ENCODE measurements at places on chromosomes 7 and 10.

- no peak for DNase-seq
These were observed 390.1 kb downstream of the GATA3 start for GRCh38 chr10:8444630-8445029.

DNA sequence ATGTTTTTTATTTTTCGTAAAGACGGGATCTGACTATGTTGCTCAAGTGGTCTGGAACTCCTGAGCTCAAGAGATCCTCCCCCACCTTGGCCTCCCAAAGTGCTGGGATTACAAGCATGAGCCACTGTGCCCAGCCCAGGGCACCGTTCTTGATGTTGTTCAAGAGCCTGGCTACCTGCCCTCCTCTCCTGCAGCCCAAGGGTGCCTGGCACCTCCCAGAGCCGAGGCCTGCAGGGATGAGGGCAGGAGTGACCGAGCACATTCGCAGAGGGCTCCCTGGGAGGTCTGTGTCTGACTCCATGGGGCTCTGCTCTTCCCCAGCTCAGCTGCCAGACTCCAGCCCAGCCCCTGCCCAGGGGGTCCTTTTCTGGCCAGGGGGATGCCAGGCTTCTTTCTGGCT is 15.4 kb downstream of the SH2B2 start:
- DNase-seq, result no peak

GRCh38 chr7:2087744-2088143 is 145.0 kb downstream of the MAD1L1 start:
- no peak for DNase-seq

DNA sequence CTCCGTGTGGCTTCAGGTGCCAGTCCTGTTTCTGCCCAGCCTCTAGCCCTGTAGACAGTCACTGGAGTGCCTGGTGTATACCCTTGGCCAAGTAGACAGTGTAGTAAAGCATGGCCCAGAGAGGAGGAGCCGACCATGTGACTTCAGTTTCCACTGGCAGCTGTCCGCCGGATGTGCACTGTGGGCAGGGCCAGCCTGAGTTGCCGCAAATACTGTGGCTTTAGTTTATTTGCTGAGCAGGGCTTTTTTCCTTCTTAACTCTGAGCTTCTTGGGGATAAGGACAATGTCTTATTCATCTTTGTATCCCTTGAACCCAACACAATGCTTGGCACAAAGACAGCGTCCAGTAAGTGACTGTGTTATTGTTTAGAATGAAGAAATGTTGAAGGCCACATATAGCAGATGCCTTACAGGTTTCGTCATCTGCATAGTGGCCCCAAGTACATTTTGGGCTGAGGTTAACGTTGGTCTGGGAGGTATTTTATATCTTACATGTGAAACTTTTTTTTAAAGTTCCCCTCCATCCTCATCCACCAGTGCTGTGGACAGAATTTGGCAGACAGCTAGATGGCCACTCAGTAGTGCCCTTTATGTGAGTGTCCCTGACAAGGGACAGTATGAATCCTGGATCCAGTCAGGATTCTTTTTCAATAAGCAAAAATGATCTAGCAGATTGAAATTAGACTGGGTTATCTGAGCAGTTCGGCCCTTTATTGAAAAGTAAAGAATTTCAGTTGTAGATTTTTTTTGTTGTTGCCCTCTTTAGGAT is 40.6 kb downstream of the CYP17A1 start:
- DNase-seq, result peak; percentile 49

- DNase-seq, result no peak
These were observed 2.5 kb downstream of the SAP25 start for GRCh38 chr7:100570954-100571828.

- no peak for DNase-seq
These were observed 5.8 kb upstream of the C1QL3 start for GRCh38 chr10:16527452-16527851.

DNA sequence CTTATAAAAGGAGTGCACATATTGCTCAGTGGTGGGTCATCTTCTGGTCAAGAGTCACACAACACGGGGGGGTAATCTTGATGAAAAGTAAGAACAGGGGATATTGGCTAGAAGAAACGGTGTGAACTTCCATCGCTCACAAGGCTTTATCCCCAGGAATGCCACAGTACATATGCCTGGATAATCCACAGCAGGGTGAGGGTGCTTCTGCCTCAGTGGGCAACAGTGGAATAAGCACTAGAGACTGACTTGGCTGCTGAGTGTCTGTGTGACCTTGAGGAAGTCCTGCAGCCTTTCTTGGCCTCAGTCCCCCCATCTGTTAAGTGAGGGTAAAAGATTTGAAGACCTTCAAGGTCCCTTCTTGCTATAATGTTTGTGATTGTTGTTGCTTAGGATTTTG is 44.9 kb upstream of the SHH start:
- DNase-seq, result no peak

DNA sequence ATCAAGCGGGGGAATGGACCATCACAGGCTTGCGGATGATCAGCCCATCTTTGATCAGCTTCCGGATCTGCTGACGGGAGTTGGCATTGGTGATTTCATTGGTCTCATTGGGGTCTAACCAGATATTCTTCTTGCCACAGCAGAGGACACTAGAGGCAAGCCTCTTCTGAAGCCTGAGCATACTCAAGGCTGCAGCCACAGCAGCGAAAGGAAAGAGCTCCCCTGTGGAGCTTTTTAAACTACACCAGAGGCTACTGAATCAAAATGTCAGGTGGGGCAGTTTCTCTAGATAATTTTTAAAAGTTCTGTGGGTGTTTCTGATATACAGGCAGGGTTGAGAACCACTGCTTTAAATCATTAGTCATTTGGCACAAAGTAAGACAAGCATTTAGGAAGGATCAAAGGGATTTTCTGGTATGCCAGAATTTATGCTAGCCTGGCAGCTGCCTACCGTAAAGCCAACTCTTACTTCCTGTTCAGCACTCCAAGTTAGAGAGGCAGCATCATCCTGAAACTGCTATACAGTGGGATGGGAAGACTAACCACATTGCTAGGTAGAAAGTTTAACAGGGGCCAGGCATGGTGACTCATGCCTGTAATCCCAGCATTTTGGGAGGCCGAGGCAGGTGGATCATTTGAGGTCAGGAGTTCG is 7.0 kb downstream of the NAPEPLD start:
- peak; percentile 12 for DNase-seq

DNA sequence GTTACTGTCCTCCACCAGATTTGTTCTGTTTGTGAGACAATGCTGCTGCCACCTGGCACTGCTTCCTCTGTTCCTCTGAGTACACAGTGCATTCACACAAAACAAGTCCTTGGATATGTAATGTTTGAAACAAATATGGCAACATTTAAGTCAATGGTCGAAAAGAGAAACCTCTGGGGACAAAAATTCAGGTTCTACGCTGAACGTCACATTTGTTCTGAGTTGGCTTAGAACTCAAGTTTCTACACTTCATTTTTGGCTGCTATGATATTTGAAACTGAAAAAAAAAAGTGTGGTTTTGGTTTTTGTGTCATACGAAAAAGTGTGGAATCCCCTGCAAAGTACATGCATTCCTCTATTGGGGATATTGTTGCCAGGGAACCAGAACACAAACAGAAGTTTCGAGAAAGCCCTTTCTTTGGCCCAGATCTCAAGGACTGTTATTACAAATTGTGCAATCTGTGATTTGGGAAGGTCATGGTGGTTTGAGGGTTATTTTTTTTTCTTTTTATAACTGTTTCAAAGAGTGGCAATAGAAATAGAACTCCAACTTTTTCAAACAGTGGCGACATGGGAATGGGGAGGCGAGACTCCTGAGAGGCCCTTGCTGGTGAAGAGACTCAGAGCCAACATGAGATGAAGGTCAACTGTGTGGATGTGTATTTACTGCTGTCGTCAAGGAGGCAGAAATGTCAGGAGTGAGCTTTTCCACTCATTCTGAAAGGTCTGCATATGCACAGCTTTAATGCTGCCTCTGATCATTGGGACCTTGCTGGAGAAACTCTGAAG is 127.5 kb downstream of the CUBN start:
- DNase-seq, result no peak

GRCh38 chr7:30799976-30800661 is 28.9 kb downstream of the MINDY4 start:
- DNase-seq, result no peak

GRCh38 chr7:20458521-20458920 is 127.8 kb downstream of the ITGB8 start:
- no peak for DNase-seq

DNA sequence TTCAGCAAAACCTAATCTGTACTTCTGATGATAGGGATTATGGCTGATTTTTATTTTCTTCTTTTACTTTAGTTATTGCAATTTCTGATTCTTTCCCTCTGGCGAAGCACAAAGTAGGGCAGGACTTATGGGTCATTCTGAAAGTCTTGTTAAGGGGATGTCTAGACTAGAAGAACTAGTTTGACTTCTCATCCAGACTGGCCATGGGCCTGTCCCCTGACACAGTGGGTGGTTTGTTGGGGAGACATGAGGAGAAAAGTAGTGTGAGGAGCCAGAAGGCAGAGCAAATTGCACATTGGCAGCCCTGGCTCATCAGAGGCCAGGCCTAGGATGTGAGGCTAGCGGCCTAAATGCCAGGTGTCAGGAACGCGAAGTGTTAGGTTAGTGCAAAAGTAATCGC is 152.8 kb downstream of the RTKN2 start:
- no peak for DNase-seq

GRCh38 chr10:33087152-33087551 is 129.1 kb upstream of the ITGB1 start:
- DNase-seq, result no peak

DNA sequence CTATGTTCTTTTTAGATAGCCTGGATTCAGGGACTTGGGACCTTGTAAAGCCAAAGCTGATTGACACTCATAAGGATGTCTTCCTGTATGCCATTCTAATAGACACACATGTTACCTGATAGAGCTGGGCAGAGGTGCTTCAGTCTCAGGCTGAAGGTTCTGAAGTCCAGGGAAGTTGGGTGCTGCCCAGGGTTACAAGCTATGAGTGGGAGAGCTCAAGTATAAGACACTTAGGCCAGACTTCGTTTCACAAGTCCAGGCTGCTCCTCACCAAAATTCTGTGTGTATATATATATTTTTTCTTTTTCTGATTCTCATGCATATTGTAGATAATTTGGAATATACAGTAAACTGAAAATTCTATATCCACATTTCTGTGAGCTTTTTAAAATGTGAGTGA is 144.2 kb downstream of the HDAC9 start:
- no peak for DNase-seq

GRCh38 chr10:132688580-132689420 is 97.1 kb downstream of the NKX6-2 start:
- DNase-seq, result no peak

DNA sequence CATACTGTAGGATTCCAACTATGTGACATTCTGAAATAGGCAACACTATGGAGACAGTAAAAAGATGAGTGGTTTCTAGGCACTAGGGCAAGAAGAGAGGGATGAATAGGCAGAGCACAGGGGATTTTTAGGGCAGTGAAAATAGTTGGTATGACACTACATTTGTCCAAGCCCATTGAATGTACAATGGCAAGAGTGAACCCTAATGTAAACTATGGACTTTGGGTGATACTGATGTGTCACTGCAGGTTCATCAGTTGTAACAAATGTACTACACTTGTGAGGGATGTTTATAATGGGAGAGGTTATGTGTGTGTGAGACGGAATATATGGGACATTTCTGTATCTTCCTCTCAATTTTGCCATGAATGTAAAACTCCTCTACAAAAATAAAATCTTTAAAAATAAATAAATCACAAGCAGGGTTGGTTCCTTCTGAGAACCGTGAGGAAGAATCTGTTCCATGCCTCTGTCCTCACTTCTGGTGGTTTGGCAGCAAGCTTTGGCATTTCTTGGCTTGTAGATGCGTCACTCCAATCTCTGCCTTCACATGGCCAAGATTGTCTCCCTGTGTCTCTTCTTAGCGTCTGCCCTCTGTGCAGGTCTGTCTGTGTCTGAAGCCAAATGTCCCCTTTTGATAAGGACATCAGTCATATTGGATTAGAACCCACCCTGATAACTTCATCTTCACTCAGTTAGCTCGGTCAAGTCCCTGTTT is 83.1 kb upstream of the AGBL3 start:
- no peak for DNase-seq

DNA sequence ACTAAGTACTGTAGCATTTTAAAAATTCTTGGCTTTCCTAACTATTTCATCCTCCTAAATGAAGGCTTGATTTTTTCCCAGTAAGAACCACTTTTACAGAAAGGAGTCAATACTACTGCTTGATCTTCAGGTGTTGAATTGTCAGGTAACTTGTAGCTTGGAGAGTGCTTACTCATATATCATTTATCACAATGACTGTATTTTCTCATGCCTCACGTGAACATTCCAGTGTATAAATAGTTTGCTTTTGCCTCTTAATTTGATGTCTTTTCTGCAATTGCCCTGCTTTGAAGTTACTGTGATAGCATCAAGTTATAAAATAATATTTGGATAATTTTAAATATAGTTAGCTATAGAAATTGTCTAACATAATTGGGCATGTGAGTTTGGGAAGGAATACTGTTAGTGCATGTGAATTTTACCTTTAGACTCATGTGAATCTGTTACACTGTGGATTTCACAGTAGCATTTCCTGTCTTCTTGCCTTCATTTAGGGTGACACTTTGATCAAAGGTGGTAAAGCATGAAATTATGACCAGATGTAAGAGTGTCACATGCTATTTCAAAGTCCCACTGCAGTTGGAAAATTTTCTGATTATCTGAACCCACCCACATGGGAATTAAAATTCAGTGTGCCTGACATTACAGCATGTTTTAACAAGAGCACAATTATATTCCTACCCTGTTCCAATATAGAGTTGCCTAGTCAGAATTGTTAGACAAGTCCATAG is 962.8 kb downstream of the DNAJB9 start:
- peak; percentile 1 for DNase-seq

GRCh38 chr10:114634609-114634979 is 23.5 kb downstream of the ABLIM1 start:
- no peak for DNase-seq

- DNase-seq, result no peak
These were observed 79.9 kb downstream of the ZRANB1 start for GRCh38 chr10:125021686-125022344.

DNA sequence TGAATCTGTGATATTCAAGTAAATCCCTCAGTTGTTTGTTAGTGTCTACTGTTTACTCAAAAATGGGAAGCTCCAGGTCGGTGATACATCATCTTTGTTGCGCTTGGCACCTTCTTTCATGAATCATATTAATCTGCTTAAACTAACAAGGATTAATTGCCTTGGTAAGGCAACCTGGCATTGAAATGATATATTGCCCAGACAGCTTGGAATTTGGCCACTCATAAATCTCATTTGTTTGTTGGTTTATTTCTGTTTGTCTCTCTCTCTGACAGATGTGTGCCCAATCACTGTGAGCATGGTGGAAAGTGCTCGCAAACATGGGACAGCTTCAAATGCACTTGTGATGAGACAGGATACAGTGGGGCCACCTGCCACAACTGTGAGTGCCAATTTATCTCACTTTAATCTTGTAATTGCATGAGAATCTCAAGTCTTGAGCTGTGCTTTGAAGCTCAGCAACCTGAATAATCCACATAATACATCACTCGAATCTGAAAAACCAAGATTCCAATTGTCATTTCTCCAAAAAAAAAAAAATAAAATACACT is 1104.8 kb upstream of the C7orf33 start:
- no peak for DNase-seq

DNA sequence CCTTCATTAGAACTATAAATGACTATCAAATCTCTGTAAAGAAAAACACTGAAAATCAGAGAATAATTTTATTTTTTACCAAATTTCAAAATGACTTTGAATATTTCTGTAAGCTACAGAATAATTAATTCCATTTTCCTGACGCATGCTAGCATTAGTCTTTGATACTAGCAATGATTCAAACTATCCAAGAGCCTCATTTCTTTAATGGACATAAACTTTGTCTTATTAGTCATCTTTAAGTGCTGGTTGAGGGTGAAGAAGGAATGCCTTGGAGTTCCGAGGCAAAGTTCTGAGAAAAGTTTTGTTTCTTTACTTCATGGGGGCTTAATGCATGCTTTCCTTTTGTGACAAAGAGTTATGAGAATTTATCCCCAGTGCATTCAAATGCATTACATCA is 137.3 kb downstream of the AGMO start:
- DNase-seq, result no peak

All from GM12878 (cell line).